ENCODE measurements at places on chromosomes 2 and 18. TPM values are rescaled to one million over a fixed set of nuclear protein-coding genes. Genes with fewer than 3 reads are reported as not detected.
A peak's percentile ranks its signal among the peaks of the same experiment; 100 is the strongest.

DNA sequence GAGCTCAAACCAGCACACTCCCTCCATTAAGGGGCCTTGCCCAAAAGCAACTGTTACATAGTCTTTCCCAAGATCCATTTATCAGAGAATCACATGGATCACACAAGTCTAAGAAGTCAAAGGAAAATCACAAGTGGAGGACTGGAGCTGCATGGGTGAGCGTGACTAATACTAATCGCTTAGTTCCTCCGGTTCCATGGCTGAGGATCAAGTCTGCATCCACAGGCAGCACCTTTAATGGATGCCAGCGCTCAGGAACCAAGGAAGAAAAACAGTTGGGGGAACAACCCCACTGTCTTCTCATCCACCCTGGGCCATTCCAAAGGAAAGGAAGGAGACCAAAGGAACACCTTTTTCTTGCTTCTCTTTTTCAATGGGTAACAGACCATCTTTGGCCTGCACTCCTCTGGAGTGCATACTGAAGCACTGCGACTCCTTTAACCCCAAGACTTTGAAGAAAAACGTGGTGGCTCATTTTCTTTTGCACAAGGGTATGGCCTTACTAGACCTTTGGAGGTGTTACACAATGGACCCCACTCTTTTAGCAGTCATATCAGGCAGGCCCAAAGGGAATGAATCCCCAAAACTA, 9.2 kb upstream of the WDR33 start:
- no peak for DNase-seq

GRCh38 chr18:44724105-44724778, 43.6 kb downstream of the SETBP1 start:
- DNase-seq: no peak

GRCh38 chr18:79553154-79553553, 126.4 kb upstream of the CTDP1 start:
- DNase-seq: no peak

- DNase-seq: no peak
Observed at GRCh38 chr2:203594541-203594940, 59.4 kb upstream of the RAPH1 start.

DNA sequence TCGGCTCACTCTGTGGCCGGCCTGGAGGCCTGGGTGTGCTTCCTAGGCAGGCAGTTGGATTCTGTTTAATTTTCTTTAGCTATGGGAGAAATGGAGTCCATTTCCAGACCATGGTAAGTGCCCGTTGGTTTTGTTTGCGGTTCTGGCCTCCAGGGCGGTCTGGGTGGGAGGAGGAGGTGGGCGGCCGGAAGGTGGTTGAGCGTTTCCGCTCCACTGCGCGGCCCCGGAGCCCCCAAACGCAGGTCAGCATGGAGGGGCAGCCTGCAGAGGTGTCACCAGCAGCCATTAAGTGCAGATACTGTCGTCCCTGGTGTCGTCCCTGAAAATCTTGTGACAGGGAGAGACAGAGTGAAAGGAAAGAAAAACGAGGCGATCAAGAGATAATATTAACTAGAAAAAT, 303.9 kb downstream of the GBX2 start:
- no peak for DNase-seq

GRCh38 chr2:7196883-7197282, 279.7 kb downstream of the RNF144A start:
- DNase-seq: no peak

DNA sequence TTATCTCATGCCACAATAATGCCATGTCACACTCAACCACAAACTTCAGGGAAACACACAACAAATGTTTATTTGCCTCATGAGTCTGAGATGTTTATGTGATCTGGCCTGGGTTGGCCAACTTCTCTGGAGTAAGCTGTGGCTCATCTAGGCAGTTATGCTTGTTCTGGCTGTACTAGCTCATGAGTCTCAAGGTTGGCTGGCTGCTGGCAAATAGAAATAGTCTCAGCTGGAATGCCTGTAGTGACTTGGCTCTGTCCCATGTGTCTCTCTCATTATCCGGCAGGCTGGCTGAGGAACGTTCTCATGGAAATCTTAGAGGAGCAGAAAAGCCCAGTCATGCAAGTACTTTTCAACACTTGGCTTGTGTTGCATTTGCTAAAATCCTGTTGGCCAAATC, 234.9 kb upstream of the CDH2 start:
- no peak for DNase-seq

GRCh38 chr18:24212939-24213338, 74.1 kb downstream of the CABYR start:
- no peak for DNase-seq

DNA sequence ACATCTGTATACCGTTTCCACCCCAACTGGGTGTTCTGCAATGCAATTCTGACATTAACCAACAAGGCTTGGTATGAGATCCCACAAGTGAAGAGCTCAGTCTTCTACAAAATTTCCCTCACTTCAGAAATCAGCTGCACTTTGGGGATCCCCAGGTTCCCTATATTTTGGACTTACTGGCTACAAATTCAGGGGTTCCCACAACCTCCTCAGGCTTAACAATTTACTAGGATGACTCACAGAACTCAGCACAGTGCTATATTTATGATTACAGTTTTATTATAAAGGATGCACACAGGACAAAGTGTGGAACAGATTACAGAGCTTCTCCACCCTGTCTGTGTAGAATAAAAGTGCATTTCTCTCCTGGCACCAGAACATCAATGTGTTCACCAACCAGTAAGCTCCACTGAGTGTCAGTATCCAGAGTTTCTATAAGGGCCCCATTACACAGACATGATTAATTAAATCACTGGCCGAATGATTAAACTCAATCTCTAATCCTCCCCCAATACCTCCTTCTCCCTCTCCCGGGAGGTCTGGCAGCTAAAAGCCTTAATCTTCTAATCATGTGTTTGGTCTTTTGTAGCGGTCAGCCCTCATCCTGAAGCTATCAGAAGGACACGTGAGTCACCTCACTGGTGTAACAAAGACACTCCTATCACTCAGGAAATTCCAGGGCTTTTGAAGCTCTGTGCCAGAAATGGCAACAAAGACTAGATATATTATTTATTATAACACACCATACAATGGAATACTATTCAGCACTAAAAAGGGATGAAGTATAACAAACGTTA, 84.6 kb downstream of the SLC66A3 start:
- DNase-seq: no peak

DNA sequence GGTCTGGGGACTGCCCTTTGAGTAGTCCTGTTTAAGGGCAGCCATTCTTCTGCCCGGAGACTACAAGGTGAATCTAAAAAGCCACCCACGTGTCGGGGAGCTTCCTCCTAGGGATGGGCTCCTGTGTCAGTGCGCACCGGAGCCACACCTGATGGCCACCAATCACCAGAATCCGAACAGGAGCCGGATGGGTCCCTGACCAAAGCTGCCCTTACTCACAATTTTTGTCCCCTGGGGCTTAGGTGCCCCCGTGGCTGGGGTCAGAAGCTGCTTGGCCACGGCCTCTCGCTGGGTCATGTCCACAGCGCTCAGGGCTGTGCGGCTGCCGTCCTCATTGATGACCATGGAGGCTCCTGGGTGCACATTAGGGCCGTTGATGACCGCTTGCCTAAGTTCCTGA, 30.9 kb downstream of the POLR1A start:
- no peak for DNase-seq

DNA sequence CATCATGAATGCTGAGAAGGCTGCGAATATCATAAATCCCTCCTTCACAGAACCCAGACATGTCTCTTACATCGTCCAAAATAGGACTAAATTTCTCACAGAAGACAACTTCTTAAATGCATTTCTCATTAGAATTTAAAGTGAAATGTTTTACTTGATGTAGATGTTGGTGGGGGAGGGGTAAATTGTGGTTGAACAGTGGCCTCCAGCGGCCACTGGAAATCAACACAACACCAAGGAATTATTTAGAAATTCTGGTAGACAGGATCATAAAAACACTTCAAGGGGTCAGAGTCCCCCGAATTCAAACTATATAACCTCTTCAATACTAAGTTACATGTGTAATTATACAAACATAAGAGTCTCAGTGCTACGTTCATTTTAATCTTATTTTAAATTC, 135.9 kb downstream of the ABCA12 start:
- DNase-seq: no peak

DNA sequence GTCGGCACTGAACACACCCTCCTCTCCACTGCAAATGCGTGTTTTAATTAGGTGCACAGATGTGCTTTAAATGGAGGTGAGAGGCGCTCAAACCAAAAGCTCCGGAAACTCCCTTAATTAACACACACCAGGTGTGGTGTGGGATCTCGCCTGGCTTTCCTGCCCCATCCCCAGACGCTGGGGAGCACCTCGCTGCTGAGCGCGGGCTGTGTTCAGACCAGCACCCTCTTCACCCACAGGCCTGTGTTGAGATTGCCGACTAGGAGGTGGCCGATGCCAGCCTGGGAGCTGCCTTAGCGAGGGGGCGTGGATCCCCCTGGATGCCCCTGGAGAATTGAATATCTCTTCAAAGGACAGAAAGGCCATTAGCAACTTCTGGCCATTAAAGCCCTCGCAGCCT, 171.7 kb downstream of the MYT1L start:
- DNase-seq: no peak

DNA sequence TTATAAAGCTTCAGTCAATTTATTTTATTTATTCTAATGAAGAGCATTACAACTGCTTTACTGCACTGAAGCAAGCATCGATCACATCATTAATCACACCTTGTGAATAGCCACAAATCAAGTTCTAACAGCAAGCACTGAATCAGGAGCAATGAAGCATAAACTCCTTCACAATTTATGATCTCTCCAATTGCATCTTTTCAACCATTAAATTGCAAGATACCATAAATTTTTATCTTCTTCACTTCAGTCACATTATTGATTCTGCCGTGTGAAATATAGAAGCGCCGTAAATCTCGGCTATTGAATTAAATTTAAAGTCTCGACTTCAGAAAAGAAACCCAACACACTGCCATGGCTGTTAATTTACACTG, 298.7 kb downstream of the CDCA7 start:
- no peak for DNase-seq

GRCh38 chr2:59301466-59302402, 1060.6 kb upstream of the FANCL start:
- DNase-seq: no peak

DNA sequence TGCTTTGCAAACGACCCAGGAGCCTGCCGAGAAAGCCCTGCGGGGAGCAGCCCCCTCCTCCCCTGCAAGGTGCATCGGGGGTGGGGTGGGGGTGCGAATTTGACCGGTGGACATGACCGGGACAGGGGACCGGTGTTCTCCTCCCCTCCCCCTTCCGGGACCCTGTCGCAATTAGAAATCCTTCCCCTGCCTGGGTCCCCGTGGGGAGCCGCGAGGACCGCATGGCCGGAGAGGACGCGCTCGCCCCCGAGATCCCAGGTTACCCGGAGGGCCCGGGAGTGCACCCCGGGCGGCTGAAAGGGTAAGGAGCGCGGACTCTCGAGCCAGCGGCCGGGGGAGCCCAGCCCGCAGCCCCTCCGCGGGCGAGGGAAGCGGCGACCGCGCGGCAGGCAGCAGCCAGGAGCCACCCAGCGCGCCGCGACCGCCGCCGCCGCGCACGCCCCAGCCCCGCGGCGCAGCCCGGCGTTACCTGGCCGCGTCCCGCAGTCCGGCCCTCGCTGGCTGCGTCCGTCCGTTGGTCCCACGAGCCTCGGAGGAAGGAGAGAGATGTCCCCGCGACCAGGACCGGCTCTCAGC, 482 bp downstream of the DLGAP1 start:
- no peak for DNase-seq

DNA sequence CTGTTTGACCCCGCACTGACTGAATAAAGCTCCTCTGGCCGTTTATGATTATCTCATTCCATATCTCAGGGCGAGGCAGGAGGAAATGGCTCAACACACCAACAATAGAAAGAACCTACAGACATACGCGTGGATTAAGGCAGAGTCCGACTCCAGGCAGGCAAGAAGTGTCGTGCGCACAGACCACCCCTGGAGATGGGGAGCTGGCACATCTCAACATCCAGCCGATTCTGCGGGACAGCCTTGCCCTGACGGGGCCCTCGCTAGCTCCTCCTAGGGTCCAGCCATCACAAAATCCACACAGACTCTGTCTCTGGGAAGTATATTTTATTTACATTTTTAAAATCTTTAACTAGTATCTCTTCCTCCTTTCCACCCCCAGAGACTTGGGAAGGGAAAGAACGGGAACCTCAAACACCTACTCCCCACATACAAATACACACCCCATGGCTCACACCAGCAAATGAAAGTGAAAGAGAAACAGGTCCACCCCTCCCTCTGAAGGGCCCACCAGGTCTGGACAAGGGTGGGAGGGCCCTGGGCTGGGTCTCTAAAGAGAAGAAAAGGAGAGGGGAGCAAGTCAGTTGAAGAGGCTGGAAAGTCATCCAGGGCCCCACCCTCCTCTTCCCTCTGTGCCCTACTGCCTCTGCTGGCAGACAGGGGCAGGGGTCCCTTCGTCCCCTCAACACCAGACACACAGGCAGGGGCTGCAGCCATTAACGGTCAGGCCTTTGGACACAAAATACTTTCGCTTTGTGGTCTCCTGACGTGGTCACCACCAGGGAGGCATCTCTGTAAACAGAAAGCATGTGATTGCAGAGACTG, 3.2 kb downstream of the GPBAR1 start:
- DNase-seq: peak; percentile 9

CHAC2 gene
- total RNA-seq: 1.1 TPM

TMEM247 gene
- total RNA-seq: not detected

SMAD4 gene
- total RNA-seq: 158 TPM

L3MBTL4 gene
- 7.5 TPM for total RNA-seq

COLEC11 gene
- not detected for total RNA-seq

ETAA1 gene
- 25.5 TPM for total RNA-seq

MYCN gene
- total RNA-seq: 4.1 TPM
